ENCODE measurements at places on chromosomes 3 and 15. TPM values are rescaled to one million over a fixed set of nuclear protein-coding genes. Genes with fewer than 3 reads are reported as not detected.

GRCh38 chr15:92924216-92924615, 24.1 kb downstream of the CHD2 start:
- DNase-seq: no peak

- DNase-seq: no peak
Observed at GRCh38 chr15:78212008-78212407, 22.4 kb downstream of the ACSBG1 start.

- DNase-seq: peak; percentile 49
Observed at GRCh38 chr3:14141602-14142341, 16.9 kb downstream of the TMEM43 start.

GRCh38 chr15:53880357-53880756, 97.9 kb upstream of the UNC13C start:
- no peak for DNase-seq

DNA sequence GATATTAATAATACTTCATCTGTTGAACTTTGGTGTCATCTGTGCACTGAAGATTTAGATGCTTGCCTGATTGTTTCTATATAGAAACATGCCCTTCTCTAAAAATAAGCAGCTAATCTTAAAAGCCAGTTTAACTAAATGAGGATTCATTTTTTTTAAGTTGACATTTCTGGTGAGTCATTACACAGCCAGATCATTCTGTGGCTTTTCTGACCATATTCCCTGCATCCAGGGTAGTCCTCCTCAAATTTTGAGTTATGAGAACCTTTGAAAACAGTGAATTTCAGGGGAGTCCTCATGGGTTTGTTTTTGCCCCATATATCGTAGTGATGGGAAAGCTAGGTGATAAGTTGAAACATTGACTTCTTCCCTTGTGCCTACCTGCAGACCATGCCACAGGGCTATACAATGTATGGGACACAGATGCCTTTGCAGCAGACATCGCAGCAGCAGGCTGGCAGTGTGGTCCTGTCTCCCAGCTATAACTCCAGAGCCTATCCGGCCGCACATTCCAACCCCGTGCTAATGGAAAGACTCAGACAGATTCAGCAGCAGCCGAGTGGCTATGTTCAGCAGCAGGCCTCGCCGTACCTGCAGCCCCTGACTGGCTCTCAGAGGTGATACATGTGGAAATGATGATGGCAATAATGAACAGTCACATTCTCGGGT, 26.5 kb upstream of the P2RY12 start:
- DNase-seq: no peak

RASL12 gene
- total RNA-seq: 12.9 TPM

LRTM1 gene
- not detected for total RNA-seq

NAALADL2 gene
- total RNA-seq: 5.8 TPM

CAV3 gene
- 31.6 TPM for total RNA-seq

C3orf22 gene
- not detected for total RNA-seq

ECE2 gene
- not detected for total RNA-seq
